Brain microvascular endothelial cell (primary cell): ENCODE measurements at places on chromosomes 16 and 17.

DNA sequence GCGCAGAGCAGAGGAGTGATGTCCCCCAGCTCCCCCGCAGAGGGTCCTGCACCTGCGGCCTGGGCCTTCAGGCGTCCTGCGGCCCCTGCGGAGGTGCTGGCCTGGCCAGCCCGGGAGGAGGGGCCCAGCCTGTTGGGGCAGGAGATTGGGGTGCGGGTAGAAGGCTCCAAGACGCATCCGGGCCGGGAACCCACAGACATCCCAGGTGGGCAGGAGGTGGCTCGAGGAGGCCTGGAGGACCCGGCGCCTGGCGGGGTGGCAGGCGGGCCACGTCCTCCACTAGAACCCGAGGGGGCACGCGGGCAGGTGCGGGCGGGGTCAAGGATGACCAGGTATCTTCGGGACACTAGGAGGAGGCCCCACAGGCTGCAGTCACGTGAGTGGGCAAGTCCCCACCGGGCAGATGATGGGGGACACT, 647 bp upstream of the SECTM1 start:
- no peak for DNase-seq

DNA sequence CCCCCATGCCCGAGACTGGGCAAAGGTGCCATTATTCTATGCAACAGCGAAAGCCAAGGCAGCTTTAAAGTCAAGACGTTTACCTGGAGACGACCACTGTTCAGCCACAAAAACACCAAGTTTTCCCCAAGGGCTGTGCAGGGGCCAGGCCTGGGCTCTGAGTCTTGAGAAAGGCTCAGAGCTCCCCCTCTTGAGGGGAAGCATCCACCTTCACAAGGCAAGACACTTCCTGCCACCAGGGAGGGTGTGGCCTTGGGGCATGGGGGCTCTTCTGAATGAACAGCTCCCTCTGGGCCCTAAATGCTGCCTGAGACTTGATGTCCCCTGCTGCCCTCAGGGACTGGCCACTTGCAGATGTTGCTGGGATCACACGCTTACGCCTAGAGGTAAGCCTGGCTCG, 26.5 kb downstream of the PDIA2 start:
- no peak for DNase-seq

DNA sequence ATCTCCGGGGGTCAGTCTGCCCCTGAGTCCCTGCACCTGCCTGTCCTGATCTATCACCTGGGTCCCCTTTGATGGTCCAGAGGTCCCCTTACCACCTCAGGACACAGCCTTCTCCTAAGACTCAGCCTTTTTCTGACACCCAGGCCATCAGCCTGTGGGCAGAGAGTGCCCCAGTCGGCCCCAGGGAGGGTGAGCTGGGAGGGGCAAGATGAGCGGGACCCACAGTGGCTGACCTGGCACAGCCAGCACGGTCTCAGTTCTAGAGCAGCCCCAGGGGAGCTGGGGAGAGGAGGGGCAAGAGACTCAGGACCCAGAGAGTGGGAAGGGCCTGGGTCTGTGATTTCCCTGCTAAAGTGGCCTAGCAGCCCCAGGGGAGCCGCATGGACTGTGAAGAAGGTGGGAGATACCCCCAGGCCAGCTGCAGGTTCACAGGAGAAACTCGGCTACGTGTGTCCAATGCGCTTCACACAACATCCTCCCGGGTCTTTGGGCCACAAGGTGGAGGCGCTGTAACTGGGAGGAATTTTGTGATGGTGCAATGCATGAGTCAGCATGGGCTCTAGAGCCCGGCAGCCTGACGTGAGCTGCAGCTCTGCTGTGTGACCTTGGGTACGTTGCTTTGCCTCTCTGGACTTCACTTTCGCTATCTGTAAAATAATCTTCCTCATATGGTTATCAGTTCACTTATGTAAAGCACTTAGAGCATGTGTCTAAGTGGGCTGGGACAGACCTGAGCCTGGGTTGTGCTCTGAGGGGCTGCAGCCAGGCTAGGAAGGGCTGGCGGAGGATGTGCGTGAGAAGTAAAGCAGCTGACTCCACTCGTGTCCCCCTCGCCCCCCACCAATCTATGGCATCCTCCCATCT, 67.2 kb upstream of the LHX1 start:
- peak; percentile 20 for DNase-seq

DNA sequence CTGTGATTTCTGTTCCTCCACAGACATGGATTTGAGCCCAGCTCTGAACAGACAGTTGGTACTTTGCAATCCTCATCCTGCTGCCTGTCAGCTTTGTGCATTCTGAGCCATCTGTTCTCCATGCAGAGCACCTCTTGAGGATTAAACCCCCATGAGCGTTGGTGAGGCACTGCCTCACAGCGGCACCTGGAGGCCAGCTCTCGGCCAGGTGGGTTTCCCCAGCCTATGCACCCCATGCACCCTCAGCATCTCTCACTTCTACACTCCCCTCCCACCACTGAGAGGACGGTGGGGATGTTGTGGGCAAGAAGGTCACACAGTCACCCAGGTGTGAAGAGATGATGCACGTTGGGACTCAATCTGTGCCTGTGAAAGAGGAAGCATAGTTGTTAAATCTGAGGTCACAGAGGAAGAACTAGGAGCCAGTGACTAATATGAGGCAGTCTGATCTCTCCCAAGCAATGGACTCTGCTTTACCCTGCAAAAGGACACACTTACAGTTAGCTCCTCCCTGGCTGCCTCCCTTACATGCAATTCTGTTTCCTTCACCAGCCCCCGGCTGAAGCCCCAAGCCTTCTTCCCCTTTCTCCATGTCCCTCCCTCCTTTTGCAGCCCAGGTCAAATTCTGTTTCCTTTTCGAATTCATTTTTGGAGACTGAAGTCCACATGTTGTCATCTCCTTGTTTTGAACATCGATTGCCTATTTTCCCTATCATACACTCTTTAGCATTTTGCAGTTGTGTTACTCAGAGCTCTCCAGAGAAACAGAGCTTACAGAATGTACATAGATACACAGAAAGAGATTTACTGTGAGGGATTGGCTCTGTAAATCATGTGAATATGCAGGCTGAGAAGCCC, 58.5 kb downstream of the HS3ST3B1 start:
- DNase-seq, result no peak

DNA sequence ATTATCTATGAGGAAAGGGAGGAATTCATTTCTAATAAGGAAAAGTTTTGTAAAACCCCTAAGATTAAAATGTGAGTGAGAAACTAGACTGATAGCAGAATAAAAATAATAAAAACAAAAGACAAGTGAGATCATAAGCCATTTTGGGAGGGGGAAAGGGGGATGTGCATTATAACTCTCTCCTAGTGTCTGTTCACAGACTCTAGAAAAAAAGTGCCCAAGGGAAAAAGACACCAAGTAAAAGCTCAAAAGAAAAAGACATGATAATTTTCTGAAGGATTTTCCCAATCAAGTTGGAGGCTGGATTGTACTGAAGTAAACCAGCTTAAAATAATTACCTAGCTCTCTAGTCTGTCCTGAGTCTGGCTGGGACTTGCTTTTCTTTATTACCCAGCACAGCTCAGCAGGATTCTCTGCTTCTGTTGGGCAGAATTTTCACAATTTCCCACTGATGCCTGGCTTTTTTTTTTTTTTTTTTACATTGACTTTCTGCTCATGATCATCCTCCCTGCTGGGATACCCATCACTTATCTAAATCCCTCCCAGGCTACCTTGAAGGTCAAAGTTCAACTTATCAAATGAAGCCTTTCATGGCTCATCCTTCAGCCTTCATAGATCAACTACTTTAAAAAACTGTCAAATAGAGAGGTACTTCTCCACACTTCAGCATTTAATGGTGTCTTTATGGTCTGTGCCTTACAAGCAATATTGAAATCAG, 124.2 kb upstream of the KCNJ16 start:
- no peak for DNase-seq

DNA sequence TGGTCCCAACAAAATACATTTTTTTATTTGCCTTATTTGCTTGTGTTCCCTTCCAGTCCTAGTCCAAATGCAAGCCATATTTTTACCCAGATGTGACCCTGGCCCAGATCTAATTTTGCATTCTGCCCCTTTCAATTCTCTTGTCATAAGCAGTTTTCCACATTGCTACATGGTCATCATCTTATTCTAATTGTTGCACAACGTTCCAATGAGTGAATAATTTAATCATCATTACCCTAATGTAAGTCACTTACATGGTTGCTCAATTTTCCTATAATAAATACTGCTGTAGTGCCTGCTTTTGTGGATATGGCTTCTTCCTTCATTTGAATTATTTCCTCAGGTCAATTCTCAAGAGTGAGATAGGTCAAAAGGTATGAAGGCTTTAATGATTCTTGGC, 12.8 kb downstream of the RSAD1 start:
- no peak for DNase-seq

DNA sequence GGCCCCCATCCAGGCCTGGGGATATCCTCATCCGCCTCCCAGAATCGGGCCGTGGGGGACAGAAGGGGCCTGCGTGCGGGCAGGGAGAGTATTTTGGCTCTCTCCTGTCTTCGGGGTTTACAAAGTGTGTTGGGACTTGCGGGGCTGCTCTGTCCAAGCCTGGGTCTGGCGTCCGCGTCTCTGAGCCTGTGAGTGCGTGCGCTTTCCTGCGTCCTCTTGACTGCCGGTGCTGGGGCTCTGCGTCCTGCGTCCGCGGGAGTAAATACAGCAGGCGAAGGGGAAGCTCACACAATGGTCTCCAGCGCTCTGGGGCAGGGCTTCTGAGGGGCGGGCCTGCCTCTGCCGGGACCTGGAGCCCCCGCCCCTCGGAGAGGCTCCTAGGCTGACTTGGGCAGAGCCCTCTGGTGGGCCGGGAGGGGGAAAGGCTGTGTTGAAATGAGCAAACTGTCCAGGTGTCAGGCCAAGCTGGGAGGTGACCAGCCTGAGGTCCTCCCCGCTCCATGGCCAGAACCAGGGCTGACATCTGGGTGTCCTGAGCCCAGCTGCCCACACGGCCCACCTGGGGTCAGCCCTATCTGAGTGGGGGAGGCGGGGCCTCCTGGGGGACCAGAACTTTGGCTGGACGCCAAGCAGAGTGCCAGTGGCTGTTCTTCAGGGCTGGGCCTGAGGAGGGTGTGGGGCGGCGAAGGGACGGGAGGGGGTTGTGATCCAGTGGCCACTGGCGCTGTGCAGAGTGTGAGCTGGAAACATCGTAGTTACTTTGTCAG, 233.6 kb downstream of the SEC14L1 start:
- DNase-seq, result peak; percentile 64
